ENCODE measurements at places on chromosomes 2 and 18.

GRCh38 chr2:163658556-163658955 lies 77.3 kb downstream of the FIGN start:
- DNase-seq: no peak

- no peak for DNase-seq
Observed at GRCh38 chr2:109457794-109458193, 156.0 kb downstream of the SEPTIN10 start.

GRCh38 chr2:47486841-47487497 lies 84.0 kb downstream of the MSH2 start:
- DNase-seq: no peak

- no peak for DNase-seq
Observed at GRCh38 chr2:48089644-48090043, 183.3 kb upstream of the FBXO11 start.

DNA sequence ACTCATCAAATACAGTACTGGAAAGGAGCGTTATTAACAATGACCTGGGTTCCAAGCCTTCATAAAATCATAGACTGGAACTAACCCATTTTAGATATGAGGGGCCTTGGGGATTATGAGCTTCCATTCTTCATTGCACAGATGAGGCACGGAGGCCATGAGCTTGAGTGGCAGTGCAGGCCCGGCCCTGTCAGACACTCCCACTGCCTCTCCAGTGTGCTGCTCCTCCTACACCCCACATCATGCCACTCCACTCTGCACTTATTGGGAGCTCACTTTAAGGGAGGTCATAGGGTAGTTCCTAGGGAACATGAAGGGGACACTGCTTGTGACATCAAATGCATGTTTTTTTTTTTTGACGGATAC lies 77.9 kb downstream of the TSN start:
- no peak for DNase-seq

DNA sequence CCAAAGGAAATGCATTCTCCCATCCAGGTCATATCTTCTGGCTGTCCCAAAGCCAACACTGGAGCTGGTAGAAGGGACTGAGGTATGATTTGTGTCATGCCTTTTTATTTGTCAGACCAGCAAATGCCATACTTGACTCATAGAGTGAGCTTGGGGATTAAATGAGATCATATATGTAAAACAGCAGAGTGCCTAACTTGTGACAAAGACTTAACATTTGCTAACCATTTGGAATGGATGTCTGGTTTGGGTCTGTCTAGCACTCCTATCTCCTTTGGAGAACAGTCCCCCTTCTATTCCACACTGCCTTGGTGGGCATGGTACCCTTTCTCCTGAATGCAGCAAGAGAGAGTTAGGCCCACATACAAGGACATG lies 128.5 kb upstream of the LGALSL start:
- DNase-seq: no peak

GRCh38 chr2:135532581-135532980 lies 1.3 kb downstream of the R3HDM1 start:
- no peak for DNase-seq

GRCh38 chr2:25375371-25375988 lies 33.8 kb upstream of the DNMT3A start:
- no peak for DNase-seq

GRCh38 chr2:181891966-181892798 lies 652 bp downstream of the ITPRID2 start:
- DNase-seq: peak; percentile 50

DNA sequence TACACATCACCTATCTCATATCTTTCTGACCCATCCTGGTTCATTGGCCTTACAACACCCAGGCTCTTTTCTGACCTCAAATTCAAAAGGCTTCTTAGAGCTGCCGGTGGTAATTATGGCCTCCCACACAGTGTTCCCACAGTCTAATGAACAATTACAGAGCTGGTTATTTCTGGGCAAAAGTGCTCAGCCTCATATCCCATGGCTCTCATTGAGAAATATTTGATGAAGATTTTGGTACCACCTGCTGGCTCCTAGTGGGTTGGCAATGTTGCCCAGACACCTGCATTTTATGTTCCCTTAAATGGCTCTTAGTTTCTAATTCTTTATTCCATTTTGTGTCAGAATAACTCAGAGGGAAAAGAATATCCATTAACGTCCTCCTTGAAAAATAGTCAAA lies 20.1 kb upstream of the SCYGR2 start:
- DNase-seq: no peak

- DNase-seq: no peak
Observed at GRCh38 chr2:200614249-200614648, 28.4 kb downstream of the AOX1 start.

- DNase-seq: no peak
Observed at GRCh38 chr2:147003081-147003480, 841.7 kb upstream of the ACVR2A start.

DNA sequence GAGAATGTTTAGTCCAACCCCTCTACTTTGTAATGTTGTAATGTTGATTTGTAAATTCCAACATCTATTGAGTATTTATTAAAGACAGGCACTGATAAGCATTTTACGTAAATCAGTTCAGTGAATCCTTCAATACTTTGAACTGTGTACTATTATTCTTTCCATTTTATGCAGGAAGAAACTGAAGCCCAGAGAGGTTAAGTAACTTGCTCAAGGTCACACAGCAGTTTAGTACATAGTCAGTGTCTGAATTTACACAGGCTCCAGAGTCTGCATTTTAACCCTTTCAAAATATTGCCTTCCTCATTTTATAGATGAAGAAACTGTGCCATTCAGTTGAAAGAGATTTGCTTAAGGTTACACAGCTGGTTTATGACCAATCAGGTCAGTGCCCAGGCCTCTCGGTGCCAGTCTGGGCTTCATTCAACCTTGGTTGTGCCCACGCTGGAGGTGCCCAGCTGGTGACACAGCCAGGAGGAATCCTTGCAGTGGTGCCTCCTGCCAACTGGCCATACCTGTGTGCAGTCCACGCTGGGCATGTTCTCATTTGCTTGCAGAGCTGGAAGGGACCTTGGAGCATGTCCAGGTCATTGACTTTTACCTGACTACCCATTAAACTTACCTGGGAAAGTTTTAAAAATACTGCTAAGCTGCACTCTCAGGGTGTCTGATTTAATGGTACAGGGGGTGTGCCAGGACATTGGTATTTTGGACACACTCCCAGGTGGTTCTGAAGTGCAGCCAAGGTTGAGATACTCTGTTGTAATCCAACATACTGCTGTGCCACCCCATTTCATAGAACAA lies 74.3 kb upstream of the CYRIA start:
- no peak for DNase-seq

GRCh38 chr2:159907909-159908308 lies 109.9 kb upstream of the CD302 start:
- no peak for DNase-seq

- DNase-seq: no peak
Observed at GRCh38 chr2:131034122-131035051, 58.9 kb downstream of the FAM168B start.

- DNase-seq: no peak
Observed at GRCh38 chr2:212477571-212477970, 61.0 kb downstream of the ERBB4 start.

DNA sequence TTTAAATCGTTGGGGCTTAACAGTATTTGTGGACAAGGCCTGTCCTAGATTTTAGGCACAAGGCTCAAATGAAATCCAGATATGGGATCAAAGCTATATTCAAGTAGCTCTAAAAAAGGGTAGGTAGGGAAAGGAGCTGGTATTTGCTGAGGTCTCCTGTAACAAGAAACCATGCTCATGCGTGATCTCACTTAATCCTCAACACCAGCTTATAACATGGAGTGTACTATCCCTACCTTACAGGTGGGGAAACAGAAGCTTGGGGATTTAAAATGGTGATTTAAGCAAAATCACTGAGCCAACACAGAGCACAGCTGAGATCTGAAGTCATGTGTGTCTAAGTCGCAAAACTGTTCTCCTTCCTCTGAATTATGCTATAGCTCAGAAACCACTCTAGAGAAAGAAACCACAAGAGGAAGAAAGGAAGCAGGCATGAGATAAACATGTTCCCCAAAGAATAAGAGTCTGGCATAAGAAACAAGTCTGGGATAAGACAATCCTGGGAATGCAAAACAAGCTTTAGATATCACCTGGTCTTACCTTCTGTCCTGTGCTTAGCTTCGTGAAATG lies 43.1 kb downstream of the CYRIA start:
- no peak for DNase-seq

- DNase-seq: no peak
Observed at GRCh38 chr2:134287323-134287722, 33.5 kb downstream of the MGAT5 start.

DNA sequence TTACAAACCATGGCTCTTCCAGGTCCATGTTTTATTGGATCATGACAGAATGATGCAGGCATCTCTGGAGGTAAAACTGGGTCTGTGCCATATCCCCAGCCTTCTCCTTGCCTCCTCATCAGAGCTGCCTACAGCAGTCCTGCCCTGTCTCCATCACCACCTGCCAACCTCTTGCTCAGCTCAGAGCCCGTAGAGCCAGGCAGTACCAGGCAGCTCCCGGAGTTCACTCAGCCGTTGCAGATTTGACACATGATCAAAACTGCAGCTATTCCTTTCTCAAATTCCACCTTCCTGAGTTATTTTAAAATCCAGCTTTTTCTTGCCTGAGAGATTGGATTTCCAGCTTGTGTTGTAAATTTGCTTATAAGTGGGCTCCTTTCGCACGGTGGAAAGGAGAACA lies 218.2 kb upstream of the CELF4 start:
- DNase-seq: no peak
